H4 (cell line): ENCODE measurements at places on chromosomes 6 and 20. TPM values are rescaled to one million over a fixed set of nuclear protein-coding genes. Genes with fewer than 3 reads are reported as not detected.

GRCh38 chr6:160226118-160226591 lies 32.5 kb downstream of the SLC22A2 start:
- no peak for DNase-seq

DNA sequence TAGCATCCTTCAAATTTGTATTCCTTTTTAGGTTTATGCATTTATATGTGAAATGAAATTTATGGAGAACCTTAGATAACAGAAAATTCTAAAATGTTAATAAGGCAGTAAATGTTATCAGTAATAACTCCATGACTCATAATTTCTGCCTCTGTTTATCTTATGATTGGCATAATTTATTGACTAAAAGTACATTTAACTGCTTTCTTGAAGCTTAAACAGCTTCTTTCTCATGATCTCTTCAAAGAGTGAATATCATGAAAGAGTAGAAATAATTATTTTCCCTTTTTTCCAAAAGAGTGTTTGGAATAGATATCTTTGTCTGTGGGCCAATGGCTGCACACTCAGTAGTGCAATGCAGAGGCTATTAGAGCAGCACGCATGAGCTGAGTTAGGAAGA lies 91.3 kb downstream of the SHLD1 start:
- no peak for DNase-seq

Gene SOX12
- 1.9 and 2.2 TPM in 2 replicates for total RNA-seq

- peak; percentile 87 for DNase-seq
Observed at GRCh38 chr6:158488065-158488464, 71.8 kb upstream of the TMEM181 start.
